ENCODE measurements at places on chromosomes 6 and 20.

GRCh38 chr20:17503301-17504065 is 27.7 kb downstream of the BFSP1 start:
- DNase-seq = no peak

DNA sequence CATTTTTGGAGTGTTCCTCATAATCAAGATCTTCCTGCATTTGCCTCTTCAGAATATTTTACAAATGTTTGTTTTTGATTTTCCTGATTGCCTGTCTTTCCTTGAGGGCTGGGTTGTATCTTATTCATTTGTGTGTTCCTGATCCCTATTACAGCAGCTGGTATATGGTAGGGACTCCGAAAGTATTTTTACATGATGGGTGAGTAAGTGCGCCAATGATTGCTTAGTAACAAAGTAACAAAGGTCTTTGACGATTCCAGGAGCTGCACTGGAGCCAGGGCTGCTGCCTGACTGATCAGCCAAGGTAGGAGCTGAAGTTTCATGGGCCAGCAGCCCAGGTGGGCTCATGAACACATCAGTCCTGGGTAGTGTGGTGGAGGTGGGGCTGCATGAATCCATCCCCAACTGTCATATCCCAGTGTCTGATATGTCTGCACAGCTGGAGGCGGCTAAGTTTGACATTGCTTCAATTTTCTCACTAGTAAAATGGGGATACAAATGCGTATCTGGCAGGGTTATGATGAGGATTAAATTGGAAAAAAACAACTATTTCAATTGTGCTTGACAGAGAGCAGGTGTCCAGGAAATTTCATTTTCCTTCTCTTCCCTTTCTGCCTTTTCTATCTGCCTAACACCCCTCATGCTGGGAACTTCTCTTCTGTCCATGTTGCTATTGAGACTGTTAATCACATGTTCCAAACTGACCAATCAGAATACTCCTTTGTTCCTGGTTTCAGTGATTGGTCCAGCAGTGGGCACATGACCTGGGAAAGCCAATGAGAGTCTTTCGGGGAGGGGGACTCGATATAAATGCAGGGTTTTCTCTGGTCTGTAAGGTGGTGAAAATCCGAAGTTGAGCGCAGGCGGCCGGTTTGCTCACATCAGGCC is 90.7 kb downstream of the CDH26 start:
- no peak for DNase-seq

DNA sequence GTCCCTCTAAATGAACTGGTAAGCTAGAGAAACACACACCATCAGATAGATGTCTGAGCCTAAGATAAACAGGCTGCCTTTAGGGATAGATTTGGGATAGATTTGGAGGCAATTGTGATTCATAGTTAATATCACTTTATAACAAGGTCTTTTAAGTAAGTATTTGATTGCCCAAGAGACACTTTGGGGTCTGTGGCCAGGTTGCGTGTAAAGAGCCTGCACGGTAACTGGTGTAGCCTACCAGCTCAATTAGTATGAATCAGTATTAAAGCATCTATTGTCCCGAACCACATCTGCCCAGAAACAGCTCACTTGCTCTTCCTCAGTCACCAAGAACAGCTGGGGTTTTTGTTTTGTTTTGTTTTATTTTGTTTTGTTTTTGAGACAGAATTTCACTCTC is 193.3 kb downstream of the SASH1 start:
- DNase-seq = no peak

DNA sequence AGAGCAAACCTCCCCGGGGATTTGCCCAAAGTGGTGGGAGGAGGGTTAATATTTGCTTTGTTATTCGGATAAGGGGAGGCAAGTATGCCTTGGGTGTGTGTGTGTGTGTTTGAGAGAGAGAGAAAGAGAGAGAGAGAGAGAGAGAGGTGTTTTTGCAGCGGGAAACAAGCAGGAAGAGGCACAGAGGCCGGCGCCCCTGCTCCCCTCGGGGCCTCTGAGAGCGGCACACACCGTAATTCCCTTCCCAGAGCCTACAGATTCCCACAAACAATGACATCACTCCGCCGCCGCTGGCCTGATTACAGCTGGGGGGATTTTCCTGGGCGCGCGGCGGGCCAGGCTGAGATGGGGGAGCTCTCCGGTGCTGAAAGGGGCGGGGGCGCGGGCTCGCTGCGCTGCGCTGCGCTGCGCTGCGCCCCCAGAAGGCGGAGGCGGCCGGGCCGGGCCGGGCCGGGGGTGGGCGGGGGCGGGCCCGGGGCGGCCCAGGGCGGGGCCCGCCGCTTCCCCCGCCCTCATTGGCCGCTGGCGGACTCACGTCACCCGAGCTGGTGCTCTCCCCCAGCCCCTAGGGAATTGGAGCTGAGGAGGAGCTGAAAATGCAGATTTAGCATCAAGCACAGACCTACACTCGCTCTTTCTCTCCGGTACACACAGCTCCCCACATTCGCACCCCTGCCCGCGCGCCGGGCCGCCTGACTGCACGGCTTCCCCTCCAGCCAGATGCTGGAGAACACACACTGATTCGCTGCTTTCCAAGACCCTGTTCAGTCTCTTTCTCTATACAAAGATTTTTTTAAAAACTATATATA is at the start of gene PCSK2:
PCSK2 (plus strand) TSS at position 631 of the 809 bp plus-strand sequence. CDS start 266 bp downstream, outside the sequence.
- no peak for DNase-seq

DNA sequence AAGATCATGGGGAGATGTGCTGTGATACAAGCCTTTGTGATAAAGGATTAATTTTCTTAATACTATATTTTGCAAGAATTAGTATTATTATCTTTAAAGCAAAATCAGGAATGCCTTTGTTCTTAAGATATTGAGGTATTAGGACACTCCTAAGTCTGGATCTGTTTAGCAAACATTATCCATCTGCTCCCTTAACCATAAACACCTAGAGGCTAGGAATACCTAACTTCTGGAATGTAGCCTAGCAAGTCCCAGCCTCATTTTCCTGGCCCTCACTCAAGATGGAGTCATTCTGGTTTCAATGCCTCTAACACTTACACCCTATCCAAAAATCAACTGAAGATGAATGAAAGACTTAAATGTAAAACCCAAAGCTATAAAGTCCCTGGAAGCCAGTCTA is 106.3 kb upstream of the GJE1 start:
- no peak for DNase-seq

GRCh38 chr6:11449408-11449807 is 88.1 kb upstream of the TMEM170B start:
- no peak for DNase-seq

DNA sequence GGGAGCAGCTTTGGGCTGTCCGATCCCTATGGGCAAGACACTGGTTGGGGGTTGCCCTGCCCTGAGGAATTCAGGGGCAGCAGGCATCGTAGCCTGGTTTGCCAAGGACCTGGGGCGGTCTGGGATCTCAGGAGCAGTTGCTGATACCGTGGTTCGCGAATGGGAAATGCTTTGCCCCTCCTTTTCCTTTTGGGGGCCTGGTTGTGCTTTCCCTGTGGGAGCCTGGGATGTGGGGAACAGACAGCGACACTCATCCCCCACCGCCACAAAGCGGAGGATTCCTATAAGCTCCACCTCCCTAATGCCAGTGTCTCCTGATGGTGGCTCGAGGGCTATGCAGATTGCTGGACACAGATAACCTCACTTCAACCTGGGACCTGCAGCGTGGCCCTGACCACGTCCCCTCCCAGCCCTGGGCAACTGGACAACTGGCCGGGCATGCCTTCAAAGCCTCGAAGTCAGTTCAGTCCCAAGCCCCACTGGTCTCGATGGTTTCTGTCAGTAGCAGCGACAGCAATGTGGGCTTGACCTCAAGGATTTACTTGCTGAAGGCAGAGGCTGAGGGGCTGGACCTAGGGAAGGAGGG is 3.3 kb downstream of the CEBPB start:
- no peak for DNase-seq

DNA sequence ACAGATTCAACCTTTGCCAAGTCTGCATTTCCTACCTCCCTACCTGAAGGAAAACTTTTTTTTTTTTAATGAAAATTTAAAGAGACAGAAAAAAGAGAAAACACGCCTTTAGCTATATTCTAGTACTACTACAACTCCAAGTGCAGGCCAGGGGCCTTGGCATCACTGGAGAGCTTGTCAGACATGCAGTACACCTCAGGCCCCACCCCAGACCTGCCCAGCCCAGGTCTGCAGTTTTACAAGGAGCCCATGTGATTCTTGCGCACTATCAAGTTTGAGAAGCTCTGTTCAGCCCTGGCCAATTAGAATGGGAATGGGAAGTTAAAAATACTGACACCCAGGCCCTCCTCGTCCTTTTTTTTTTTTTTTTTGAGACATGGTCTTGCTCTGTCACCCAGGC is 85.0 kb downstream of the NFATC2 start:
- no peak for DNase-seq

GRCh38 chr6:11069760-11070159 is 23.9 kb upstream of the SMIM13 start:
- DNase-seq = no peak

DNA sequence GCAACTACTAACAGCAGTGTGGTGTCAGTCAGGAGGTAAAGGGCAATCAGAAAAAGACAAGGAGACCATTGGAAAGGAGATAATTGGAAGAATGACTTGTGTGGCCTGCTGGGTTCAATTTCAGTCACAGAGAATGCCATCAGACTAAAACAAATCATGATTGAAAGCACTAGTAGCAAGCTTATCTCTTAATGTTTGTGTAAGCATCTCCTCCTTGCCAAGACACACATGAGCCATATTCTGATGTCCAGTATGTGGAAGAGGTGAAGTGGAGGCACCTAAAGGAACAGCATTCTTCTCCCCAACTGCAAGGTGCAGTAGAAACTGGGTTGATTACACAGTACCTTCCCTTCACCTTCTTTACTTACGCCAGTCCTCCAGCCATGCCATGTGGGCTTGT is 287.5 kb downstream of the ZFAND3 start:
- no peak for DNase-seq

DNA sequence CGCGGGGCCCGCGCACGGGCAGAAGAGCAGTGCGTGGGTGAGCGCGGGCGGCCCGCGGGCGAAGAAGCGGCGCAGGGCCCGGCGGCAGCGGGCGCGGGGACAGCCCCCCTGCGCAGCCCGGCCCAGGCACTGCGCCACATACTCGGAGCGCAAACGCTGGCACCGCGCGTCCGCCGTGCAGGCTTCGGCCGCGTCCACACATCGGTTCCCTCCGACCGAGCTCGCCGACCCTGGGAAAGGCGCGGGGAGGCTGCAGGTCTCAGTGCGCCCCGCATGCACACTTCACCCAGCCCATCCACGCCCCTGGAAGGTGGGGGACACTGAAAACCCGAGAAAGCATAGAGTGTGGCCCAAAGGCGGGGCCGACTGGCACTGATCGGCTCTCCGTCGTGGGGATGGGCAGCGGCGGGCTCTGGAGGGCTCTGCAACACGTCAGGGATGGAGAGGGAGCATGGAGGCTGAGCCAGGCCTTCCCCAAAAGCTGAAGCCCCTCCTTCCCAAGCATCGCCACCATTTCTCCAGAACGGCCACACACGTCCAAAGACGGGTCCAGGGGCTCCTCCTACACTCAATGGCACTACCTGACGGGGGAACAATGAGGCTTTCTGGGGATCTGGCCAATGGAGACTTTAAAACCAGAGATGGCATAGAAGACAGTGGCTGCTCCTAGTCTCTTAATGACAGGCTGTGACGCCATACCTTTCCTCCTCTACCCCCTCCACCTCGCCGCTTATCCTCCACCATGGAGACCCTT is 2.0 kb downstream of the GFRA4 start:
- no peak for DNase-seq

DNA sequence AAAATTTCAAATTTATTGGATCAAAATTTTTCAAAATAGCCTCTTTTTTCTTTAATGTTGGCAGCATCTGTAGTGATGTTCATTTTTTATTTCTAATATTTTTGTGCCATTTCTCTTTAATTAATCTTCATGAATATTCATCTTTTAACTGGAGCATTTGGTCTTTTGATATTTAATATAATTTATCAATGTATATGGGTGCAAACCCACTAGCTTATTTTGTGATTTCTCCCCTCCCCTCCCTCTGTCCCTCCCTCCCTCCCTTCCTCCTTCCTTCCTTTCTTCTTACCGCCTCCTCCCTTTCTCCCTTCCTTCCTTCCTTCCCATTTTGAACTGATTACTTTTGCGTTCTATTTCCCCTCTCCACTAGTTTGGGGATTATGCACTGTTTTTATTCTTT is 49.2 kb downstream of the TGM2 start:
- DNase-seq = no peak

DNA sequence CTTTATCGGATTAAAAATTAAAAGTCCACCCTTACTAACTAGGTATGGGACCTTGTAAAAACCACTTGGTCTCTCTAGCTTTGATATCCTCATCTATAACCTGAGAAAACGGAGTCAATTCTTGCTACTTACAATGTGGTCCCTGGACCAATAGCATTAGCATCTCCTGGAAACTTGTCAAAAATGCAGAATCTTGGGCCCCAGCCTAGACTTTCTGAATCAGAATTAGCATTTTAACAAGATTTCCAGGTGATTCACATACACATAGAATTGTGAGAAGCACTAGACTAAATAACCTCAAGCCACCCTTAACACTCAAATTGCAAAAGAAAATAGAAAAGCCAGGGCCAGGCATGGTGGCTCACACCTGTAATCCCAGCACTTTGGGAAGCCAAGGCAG is 96.6 kb downstream of the RNGTT start:
- no peak for DNase-seq

GRCh38 chr6:167894965-167895364 is 68.3 kb downstream of the AFDN start:
- no peak for DNase-seq

- DNase-seq = no peak
Measured at GRCh38 chr6:146813554-146813953, 214.8 kb downstream of the ADGB start.

DNA sequence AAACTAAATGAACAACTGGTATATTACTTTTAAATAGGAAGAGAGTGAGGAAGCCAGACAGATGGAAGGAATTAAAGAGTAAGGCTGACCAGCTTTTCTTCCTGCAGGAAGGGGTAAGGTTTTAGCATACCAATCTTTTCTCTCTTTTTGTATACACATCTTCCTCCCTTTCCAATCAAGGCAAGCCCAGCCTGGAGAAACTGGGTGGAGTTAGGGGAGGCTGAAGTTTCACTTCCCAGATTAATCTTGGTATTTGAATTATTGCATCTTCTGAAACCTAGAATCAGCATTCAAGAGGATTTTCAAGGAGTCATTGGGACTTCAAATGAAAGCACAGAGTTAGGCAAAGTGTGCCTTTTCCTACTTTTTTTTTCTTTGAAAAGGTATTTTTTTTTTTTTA is 33.1 kb downstream of the TMEM14A start:
- no peak for DNase-seq

DNA sequence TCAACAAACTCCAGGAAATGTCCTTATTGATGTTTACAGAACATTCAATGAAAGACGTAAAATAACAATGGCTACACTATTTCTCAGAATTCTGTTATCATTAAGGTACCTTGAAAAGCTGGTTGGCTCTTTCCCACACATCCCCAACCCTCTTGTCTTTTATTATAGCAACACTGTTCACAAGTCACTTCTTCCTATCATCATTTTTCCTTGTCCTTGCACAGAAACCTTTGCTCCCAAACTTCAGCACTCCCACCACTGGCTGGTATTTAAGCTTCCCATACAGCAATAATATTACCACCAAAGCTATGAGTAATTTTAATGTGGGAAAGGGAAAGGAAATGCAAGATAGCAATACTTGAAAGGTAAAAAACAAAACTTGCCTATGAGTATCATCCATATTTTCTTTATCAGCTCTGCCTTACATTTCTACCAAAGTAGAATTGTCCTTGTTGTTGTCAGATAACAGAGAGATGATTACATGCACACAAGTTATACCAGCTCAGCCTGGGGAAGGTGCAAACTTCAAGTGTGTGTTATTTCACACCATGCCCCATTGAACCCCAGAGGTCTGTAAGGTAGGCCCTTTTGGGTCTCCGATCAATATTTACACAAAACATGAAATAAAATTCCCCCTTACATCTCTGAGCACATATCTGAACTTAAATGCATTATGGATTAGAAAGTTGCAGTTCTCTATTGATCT is 32.2 kb downstream of the ARHGAP18 start:
- DNase-seq = no peak

- no peak for DNase-seq
Measured at GRCh38 chr6:22658934-22659333, 89.6 kb downstream of the HDGFL1 start.

Measured in CD4-positive, alpha-beta T cell treated with Interleukin-6 for 4 hours (primary cell).